ENCODE measurements at places on chromosomes 5 and 9.

- DNase-seq = no peak
These were observed 841 bp downstream of the GRK6 start for GRCh38 chr5:177427211-177427822.

DNA sequence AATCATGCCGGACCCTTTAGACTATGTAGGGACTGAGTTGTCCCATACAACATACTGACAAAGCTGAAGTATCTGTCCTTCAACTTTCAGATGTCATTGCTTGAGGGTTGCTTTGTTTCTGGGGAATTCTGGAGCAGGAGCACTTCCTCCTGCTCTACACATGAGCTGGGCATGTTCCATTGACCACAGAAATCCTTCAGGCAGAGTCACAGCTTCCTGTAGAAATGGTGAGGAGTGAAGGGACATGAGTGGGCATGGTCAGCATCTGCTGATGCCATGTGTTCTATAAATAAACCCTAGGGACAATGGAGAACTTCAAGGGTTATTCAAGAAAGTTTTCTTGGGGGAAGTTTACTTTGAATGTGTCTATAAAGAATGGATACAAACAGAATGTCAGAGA is 296.6 kb upstream of the FBXL7 start:
- no peak for DNase-seq

- DNase-seq = no peak
These were observed 47.0 kb upstream of the CAST start for GRCh38 chr5:96615223-96615622.

DNA sequence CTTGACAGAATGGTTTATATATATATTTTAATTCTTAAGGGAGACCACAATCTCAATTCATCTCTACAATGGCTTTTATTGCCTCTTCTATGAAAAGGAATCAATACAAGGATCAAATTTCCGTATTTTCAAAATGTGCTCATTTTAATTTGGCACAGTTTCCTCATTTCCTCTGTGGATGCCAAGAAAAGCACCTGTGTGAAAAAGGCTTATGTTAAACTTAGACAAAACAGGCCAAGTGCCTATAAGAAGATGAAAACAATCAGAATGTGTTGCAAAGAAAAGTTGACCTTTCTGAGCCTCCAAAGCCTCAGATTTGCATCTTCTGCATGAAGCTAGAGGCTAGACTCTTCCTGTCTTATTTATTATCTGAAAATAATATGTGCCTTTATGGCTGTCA is 173.7 kb upstream of the SLC12A2 start:
- no peak for DNase-seq

DNA sequence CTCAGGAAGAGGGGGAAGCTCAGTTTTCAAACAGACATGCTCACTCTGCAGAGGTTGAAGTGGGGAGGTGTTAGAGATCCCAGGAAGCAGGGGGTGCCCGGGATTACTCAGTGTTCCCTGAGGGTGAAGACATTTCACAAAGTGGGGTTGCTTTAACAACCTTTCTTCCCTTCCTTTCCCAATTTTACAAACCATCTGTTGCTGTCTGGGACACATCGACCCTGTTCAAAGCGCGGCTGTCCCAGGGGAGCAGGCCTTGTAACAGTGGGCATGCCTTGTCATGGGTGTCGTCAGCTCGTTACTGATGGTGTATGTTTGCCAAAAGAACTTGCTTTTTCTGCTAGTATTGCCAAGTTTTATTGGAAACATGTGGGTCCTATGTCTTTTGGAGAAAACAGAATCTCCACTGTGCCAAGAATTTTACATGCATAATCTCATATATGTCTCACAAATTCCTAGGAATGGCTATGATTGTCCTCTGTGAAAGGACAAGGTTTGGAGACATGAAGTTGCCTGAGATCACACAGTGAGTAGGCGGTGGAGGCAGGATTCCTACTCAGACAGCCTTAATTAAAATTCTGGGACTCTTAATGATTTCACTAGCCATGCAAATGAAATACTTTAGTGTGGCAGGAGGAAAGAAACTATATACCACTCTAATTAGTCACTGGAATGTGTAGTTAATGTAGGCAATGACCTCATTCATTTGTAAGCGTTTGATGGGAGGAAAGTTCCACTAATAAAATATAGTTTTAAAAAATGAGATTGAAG is 198.9 kb downstream of the NXNL2 start:
- DNase-seq = no peak

- DNase-seq = no peak
These were observed 56.8 kb upstream of the ALDH1B1 start for GRCh38 chr9:38335686-38336085.

DNA sequence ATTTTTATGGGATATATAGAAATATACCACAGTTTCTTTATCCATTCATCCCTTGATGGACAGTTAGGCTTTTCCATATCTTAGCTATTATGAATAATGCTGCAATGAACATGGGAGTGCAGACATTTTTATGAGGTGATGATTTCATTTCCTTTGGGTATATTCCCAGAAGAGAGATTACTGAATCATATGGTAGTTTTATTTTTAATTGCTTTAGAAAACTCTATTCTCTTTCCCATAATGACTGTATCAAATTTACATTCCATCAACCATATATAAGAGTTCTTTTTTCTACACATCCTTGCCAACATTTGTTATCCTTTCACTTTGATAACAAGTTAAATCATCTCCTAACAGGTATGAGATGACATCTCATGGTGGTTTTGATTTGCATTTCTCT is 821.6 kb downstream of the TLE1 start:
- DNase-seq = no peak

GRCh38 chr9:98316445-98317133 is 61.1 kb upstream of the TBC1D2 start:
- no peak for DNase-seq

DNA sequence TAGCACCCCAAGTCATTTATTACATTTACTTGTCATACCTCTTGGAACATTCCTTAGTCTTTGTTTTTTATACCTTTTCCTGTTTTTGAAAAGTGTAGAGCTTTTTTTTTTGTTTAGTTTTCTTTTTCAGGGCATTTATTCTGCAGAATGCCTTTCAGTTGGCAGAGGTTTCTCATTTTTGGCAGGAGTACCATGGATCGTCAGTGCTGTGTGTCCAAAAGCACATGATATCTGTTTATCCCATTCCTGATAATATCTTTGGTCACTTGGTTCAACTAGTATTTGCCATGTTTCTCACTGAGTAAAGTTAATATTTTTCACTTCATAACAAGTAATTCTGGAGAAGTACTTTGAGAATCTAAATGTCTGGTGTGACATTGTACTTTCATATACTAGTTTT is 10.7 kb downstream of the OGN start:
- DNase-seq = no peak

- DNase-seq = no peak
These were observed 31.3 kb downstream of the ISOC1 start for GRCh38 chr5:129125819-129126218.

- no peak for DNase-seq
These were observed 55.7 kb downstream of the FAM174A start for GRCh38 chr5:100590867-100591266.

DNA sequence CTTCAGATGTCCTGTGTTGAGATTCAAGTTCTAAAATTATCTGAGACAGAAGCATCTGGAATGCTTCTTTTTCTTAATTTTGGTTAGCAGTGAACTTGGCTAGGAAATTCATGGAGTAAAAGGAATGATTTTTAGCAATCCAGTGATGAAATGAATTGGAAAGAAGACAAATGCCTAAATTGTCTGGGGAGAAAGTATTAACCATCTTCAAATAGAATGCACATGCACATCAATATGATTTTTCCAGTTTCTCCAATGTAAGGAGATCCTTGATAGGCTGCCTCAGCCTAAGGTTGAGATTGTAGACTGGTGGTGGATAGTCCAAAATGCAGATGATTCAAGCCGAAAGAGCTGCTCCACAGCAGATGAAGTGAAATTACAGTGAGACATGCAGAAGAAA is 106.7 kb downstream of the PCSK5 start:
- DNase-seq = no peak

DNA sequence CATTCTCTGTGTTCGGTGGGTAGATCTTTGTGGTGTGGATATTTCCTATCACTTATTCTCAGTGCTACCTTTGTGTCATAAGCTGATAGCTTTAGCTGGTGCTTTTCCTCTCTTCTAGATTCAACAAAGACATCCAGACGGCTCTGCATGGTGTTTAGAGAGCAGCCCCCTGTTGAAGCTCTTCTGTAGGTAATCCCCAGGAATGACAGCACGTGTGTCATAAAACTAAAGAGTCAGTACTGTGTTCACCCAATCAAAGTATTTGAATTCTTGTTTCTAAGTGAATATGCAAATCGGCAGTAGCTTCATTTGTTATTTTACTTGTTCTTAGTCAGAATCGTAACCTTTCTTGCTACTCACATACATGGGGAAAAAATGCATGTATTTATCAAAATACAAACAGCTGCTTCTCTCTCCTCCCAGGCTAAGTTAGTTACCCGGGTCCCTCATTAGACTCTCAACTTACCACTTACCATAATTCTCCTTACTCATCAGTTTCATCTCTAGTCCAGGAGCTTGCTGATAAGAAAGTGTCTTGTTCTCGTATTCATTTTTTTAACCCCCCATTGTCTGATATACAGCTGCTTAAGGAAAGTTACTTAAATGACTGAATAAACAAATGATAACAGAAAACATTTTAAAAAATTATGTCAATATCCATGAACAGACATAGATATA is 1696.0 kb upstream of the WWC1 start:
- DNase-seq = no peak

DNA sequence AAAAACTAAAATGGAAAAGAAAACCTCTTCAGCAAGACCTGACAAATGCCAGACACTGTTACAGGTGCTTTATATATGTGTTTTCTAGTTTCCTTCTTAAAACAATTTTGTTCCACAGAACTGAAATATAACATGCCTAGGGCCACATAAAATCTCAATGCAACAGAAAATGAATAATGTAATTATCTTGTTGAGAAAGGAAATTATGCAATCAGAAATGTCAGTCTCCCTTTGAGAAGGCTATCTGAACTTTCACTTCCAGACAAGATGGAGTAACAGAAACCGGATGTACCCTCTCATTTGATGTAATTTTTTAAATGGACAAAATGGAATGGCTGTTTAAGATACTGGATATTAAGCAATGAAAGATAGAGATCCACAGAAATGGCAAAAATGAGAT is 79.2 kb downstream of the AGTPBP1 start:
- DNase-seq = no peak

- DNase-seq = no peak
These were observed 466.4 kb upstream of the MEF2C start for GRCh38 chr5:89349246-89349980.

DNA sequence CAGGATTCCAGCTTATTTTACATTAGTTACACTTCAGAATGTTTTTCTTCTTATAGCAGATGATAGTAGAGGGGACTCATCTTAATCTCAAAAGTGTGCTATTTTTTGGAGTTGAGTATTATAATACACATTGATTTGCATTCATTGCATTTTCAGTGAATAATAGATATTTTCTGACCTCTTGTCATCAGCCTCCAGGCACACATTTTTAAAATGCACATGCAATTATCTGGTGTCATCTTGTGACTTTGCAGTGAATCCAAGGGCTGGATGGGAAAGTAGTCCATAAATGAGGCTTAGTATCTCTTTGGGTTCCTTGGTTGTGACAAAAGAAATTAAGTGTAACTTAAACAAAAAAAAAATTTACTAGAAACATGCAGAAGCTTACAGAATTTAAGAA is 28.1 kb upstream of the POU4F3 start:
- no peak for DNase-seq

GRCh38 chr5:117888688-117889087 is 1099.7 kb downstream of the DTWD2 start:
- DNase-seq = no peak

GRCh38 chr9:128125580-128126354 is 1.8 kb downstream of the PTGES2 start:
- no peak for DNase-seq

- peak; percentile 95 for DNase-seq
These were observed at the start of gene TRIM41 for GRCh38 chr5:181223058-181223728. Gene TRIM41, plus strand, starts transcription at chr5:181223281. Its CDS starts 719 bp downstream, at chr5:181224000.

DNA sequence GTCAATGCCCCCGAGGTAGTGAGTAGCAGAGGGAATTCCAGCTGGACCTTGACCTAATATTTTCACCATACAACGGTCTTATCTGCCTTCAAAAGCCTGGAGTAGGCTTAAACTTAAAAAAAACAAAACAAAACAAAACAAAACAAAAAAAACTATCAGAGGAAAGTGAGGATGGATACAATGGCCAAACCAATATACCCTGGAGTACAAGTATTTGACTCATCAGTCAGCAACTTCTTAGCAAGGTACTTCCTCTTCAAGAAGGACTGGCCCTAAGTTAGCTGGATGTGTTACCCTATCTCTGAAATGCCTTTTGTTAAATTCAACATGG is 160.6 kb upstream of the GNA14 start:
- no peak for DNase-seq

DNA sequence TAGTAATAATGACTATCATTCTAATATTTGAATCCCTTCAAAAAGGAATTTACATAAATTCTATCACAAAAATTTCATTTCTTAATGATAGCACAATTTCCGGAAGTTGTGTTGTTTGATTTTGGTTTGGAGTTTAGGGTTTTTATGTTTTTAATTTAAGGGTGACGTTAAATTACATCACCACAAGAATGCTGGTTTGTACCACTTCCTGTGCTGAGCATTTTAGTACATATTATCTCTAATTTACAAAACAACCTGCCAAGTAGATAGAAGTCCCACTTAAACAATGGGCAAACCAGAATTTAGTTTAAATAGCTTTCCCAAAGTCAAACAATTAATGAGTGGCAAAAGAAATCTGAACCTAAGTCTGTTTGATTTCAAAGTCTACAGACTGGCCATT is 63.4 kb downstream of the DENND1A start:
- no peak for DNase-seq

GRCh38 chr5:133851521-133851920 is 116.9 kb downstream of the C5orf15 start:
- no peak for DNase-seq

- DNase-seq = no peak
These were observed 80.3 kb upstream of the SLC30A5 start for GRCh38 chr5:69013481-69013880.

- DNase-seq = no peak
These were observed 39.3 kb downstream of the AMBP start for GRCh38 chr9:114038724-114039313.

DNA sequence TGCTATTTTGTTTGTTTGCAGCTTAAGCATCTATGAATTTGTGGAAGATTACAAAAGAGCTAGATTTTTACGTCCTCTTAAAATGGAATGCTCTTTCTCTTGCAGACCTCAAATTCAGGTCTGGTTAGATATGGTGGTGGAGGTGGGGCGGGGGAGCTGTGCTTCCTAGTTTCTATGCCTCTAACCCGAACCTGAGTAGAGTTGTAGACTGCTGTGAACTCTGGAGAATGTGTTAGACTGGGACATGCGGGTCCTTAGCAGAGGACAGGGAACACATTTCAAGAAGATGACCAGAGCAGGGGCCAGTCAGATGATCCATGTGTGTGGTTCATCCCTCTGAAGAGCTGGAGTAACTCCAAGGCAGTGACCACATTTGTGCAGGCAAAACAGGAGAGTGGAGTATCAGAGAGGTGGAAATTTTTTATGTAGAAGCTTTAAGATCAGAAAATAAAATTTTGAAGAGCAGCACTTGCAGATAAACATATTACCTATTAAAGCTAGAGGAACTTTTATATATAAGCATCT is 154.9 kb downstream of the FAM174A start:
- DNase-seq = no peak

- DNase-seq = no peak
These were observed 385.3 kb downstream of the PSAT1 start for GRCh38 chr9:78682216-78682615.

GRCh38 chr9:76200745-76201144 is 193.5 kb downstream of the RFK start:
- DNase-seq = no peak
